ENCODE measurements at places on chromosomes 11 and 22. TPM values are rescaled to one million over a fixed set of nuclear protein-coding genes. Genes with fewer than 3 reads are reported as not detected.

The RRM1 gene
- 42.0 TPM for total RNA-seq

The C11orf86 gene
- not detected for total RNA-seq

The ZC3H12C gene
- 8.5 TPM for total RNA-seq

The PGR gene
- total RNA-seq, result under 0.01 TPM

The OR52L1 gene
- not detected for total RNA-seq

The PARVA gene
- 21.0 TPM for total RNA-seq

The MRGPRF gene
- total RNA-seq, result 28.7 TPM

The PES1 gene
- total RNA-seq, result 77.9 TPM

The SLC37A2 gene
- 1.6 TPM for total RNA-seq

The OR2AG1 gene
- not detected for total RNA-seq

The RAB36 gene
- total RNA-seq, result 2.7 TPM

The SLC25A45 gene
- total RNA-seq, result 0.95 TPM

The PIH1D2 gene
- total RNA-seq, result 1.4 TPM

The UBQLNL gene
- 0.17 TPM for total RNA-seq

The STK33 gene
- 1.4 TPM for total RNA-seq

The PAMR1 gene
- total RNA-seq, result 491 TPM

The ZP1 gene
- total RNA-seq, result 0.32 TPM

The TUBGCP6 gene
- 29.6 TPM for total RNA-seq

The KCNJ11 gene
- not detected for total RNA-seq

The CALCA gene
- total RNA-seq, result not detected

The AQP11 gene
- total RNA-seq, result 3.9 TPM

The POU2AF3 gene
- total RNA-seq, result 0.26 TPM

Data from bronchial smooth muscle cell (primary cell).